ENCODE measurements at places on chromosomes 7 and 10.

DNA sequence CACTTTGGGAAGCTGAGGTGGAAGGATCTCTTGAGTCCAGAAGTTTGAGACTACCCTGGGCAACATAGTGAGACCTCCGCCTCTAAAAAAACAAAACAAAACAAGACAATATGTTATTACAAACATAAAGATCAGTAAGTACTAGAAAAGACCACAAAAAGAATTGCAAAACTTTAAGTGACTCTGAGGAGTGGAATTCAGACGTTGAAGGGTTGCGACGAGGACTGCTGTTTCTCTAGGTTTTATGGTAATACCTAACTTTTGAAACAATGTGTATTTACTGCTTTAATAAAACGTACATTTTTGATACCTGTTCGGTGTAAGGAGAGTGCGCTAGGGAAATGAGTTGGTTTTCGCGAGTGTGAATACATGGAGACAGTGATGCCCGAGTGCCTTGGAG lies 250.4 kb downstream of the GATA3 start:
- DNase-seq, result no peak

GRCh38 chr7:113799896-113800295 lies 118.9 kb downstream of the PPP1R3A start:
- DNase-seq, result no peak

- no peak for DNase-seq
These were observed 29.7 kb upstream of the ACSL5 start for GRCh38 chr10:112344261-112344660.

GRCh38 chr10:4217653-4218052 lies 432.6 kb upstream of the KLF6 start:
- no peak for DNase-seq

- DNase-seq, result no peak
These were observed 830.4 kb upstream of the COBL start for GRCh38 chr7:52146871-52147634.

DNA sequence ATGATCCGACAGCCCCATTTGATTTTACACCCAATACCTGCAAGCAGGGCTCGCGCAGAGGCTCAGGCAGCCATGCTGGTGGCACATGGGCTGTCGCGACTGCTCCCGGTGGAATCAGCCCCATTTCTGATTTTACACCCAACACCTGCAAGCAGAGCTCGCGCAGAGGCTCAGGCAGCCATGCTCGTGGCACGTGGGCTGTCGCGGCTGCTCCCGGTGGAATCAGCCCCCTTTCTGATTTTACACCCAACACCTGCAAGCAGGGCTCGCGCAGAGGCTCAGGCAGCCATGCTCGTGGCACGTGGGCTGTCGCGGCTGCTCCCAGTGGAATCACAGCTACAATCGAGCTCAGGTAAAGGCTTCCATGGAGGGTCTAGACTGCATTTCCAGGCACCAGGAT lies 244.1 kb downstream of the PTPRN2 start:
- DNase-seq, result no peak

DNA sequence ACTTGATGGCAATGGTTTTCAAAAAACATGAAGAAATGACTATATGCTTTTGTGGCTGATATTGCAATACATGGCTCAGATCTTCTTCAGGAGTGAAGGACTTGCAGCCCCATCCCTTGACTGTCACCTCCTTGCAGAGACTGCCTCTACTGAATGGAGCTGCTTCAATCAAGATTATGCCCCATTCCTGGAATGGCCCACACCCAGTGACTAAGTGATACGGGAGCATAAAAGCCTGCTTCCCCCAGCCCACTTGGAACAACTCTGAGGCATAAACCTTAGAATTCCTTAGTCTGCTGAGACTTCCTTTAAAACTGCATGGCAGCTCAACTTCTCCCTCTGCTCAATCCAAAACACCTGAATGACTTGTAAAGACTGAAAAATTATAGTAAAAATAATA lies 957.1 kb downstream of the SORCS3 start:
- no peak for DNase-seq

- DNase-seq, result no peak
These were observed 400.1 kb downstream of the PARD3 start for GRCh38 chr10:34415039-34415438.

- DNase-seq, result no peak
These were observed 51.2 kb upstream of the NXPH1 start for GRCh38 chr7:8382004-8382730.

DNA sequence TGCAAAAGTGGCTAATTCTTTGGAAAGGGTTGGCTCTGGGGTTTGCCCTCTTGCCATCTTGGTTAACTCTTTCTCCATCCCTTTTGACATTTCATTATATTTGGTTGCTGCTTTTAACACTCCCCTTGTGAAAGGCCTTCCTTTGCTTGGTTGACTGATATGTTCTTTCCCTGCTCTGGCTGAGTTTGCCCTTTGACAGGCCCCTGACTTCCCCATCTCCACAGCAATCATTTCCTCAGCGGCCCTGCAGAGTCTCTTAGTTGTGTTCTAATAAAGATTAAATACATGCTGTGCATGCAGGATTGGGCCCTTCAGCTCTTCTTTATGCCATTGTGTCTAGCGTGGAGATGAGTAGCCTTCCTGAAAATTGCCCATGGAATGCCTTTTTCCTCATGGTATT lies 84.5 kb upstream of the CSTF2T start:
- DNase-seq, result no peak
